ENCODE measurements at places on chromosomes 1 and 21.

DNA sequence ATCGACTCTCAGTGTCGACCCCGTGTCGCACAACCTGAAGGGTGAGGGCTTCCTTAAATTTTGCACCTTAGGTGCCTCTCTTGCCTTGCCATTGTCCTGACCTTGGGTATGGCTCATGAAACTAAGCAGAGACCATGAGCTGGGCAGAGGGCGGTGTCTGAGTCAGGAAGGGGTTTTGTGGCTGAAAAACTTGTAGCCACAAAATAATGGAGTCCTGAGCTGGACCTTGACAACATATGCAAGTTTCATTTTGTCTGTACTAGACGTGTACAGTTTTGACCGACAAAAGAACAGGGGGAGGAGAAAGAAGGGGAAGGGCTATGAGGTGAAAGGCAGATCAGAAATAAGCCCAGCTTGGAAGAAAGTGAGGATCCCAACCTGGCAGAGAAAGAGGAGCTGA is 8.3 kb upstream of the RUNX1 start:
- DNase-seq, result no peak

GRCh38 chr1:221664253-221664652 is 77.6 kb downstream of the DUSP10 start:
- no peak for DNase-seq

DNA sequence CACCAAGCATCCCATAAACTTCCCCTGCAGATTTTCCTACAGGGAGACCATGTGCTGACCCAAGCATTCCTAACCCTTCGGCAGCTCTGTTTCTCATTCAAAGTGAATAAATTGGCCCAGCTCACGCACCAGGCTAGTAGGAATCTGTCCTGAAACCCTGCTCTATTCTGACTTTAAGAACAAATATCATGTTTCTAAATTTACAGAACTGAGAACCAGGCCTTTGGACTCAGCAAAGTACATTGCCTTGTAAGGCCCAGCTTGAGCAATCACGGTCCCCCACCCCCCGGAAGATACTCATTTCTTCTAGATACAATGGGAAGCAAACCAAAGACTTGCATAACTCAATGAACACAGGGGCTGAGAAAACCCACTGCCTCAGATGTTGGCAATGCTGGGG is 160.1 kb upstream of the NFIA start:
- DNase-seq, result no peak

DNA sequence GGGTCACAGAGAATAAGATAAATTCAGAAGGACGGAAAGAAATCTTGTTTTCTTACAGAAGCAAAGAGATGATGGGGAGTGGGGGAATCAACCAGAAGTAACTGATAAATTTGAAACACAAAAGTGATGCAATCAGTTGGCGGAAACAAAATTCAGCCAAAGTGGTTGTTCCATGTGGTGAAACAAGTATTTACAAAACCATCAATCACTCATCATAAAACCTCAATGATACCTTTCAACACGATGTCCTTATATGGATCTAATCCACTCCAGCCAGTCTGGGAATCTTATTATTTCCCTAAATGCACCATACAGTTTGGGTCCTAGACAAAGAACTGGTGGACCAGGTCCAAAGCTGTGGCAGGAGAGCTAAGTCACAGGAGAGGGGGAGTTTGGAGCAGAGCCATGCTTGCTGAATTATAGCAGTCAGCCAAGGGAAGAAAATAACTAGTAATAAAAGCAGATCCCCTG is 303.8 kb upstream of the LRRC7 start:
- no peak for DNase-seq

GRCh38 chr1:116737855-116738321 is 16.3 kb upstream of the CD2 start:
- DNase-seq, result no peak

GRCh38 chr1:31182352-31182751 is 57.3 kb downstream of the NKAIN1 start:
- DNase-seq, result peak; percentile 94

DNA sequence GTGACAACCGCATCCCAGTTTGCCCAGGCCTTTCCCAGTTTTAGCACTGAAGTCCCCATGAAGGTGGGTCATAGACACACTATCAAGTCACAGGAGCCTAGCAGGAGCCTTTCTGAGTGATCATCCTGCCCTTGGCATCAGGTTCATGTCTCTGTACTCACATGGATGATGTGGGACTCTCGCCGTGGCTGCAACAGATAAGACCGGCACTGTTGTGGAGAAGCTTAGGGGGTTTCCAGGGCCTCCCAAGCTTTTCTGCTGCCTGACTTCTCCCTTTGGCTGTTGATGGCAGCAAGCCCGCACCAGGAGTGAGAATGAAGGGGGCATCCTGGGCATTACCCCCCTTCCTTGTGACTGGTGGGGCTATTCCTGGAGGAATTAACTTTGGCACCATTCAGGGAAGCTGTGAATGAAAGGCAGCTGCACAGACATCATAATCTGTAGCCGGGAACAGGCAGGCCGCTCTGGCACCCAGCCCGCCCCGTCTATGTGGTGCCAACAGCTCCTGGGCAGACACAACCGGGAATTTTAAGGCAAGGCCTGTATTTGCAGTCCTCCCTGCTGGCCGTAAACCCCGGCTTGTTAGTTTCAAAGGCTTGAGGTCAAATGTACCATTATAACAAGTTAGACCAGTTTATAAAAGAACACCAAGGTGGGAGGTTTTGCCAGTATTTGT is 148.6 kb downstream of the HUNK start:
- no peak for DNase-seq

DNA sequence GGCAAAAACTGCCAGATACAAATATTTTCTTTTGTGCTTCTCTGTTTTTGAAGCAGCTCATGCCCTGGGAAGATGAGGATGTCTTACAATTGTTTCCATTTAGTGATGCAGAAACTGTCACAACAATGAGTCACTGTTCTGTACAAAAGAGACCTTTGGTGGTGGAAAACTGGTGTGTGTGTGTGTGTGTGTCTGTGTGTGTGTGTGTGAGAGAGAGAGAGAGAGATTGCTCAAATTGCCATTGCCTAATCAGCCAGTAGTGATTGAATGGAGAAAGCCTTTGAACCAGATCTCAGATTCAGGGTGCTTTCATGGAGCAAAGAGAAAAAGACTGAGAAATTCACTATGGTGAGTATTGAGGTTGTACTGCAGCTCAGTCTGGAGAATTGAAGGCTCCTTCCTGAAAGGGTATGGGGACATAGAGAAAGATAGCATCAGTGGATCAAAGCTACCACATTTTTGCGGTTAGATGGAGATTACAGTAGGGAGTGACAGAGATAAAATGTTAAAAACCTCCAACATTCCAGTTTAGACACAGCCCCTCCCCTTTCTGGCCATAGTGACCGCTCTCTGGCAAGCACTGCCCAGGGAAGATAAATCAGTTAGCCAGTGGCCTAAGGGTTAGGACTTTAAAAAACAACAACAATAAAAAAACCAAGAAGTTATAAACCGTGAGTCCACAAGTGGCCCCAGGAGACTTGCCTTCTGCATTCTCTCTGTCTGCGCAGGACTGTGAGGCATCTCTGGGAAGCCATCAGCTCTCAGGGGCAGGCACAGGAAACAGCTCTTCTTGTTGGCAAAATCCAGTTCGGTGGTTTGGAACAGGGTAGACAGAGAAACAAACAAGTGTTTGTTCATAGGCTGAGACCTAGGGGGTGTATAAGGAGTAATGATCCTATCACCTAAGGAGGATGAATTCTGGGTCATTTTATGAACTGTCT is 406.5 kb downstream of the DUSP10 start:
- no peak for DNase-seq

DNA sequence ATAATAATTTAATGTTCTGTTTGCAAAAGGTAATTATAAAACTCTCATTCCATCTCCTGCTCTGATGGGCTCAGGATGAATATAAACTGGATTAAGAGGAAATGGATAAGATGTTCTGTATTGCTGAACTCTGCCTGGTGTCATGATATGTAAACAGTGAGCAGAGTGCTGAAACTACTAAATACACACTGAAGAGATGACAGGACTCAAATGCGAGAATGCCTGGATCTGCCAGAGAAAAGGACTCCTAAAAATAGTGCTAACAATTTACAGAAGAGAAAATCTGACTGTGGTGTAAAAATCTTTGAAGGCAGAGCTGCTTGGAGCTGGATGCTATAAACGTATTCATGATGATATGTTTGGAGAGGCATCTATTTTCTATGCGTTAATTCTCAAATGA is 303.2 kb downstream of the RWDD3 start:
- DNase-seq, result no peak

DNA sequence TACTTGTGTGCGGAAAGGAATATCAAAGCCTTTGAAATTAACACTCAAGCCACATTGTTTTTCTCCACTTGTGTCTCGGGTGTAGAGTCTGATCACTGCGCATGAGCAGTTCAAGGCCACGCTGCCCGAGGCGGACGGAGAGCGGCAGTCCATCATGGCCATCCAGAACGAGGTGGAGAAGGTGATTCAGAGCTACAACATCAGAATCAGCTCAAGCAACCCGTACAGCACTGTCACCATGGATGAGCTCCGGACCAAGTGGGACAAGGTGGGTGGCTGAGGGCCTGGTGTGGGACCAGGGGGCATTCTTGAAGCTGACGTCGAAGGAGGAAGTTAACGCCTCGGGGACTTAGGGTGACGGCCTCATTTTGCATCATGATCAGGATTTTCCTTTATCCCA is 43.7 kb upstream of the MTR start:
- no peak for DNase-seq

DNA sequence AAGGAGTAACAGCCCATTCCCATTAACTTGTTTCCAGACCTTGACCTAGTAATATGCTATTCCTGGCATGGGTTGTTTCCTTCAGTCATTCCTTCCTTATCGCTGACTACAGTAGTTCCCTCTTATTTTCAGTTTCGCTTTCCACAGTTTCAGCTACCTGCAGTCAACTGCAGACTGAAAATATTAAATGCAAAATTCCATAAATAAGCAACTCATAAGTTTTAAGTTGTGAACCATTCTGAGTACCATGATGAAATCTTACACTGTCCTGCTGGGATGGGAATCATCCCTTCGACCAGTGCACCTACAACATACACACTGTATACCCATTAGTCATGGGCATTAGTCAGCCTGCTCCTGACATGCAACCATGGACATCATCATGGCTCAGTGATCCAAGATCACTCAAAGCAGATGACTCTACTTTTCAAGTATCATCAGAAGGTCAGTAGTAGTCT is 66.7 kb downstream of the CCDC30 start:
- no peak for DNase-seq

GRCh38 chr1:189405419-189405818 is 1072.2 kb downstream of the BRINP3 start:
- DNase-seq, result peak; percentile 22

- DNase-seq, result no peak
These were observed 125.9 kb downstream of the RHOU start for GRCh38 chr1:228860911-228861831.

- no peak for DNase-seq
These were observed 71.2 kb downstream of the DPYD start for GRCh38 chr1:97849345-97850340.

GRCh38 chr1:194194724-194195123 is 1008.3 kb upstream of the B3GALT2 start:
- no peak for DNase-seq

- DNase-seq, result no peak
These were observed 29.4 kb upstream of the KCNQ4 start for GRCh38 chr1:40754201-40754600.

GRCh38 chr1:26585471-26585870 is 55.9 kb downstream of the RPS6KA1 start:
- no peak for DNase-seq

- DNase-seq, result no peak
These were observed 3.4 kb downstream of the FOXO6 start for GRCh38 chr1:41364442-41365319.

- DNase-seq, result no peak
These were observed 32.1 kb downstream of the MX1 start for GRCh38 chr21:41458121-41458520.

DNA sequence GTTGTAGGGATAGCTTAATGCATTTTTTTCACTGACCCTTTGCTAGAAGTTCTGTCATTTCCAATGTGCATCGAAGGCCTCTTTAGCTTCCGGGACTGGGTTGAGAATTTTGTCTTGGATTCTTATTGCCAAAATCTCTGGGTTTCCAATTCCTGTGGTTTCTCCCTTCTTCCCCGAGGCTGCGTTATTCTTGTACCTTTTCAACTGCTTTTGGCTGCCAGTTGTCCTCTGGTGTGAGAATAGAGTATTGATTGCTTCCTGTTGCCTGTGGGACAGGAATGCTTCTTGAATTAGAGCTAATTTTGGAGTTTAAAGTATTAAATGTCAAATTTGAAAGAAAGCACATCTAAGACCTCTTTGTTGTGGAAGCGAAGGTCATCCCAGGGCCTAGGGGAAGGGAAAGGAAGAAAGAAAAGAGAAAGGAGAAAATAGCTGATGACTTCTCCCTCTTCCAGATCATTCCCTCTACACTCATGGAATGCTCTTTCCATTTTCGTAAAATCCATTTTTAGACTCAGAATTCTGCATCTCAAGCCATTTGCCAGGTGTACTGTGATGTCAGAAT is 21.1 kb downstream of the HUNK start:
- no peak for DNase-seq

- DNase-seq, result peak; percentile 14
These were observed 233.0 kb downstream of the RWDD3 start for GRCh38 chr1:95467036-95467435.

GRCh38 chr1:25876693-25877077 is 1.2 kb upstream of the PAQR7 start:
- no peak for DNase-seq

GRCh38 chr1:183179033-183179432 is 7.0 kb upstream of the LAMC2 start:
- no peak for DNase-seq

GRCh38 chr1:179026813-179027669 is 1.3 kb downstream of the FAM20B start:
- DNase-seq, result peak; percentile 51

DNA sequence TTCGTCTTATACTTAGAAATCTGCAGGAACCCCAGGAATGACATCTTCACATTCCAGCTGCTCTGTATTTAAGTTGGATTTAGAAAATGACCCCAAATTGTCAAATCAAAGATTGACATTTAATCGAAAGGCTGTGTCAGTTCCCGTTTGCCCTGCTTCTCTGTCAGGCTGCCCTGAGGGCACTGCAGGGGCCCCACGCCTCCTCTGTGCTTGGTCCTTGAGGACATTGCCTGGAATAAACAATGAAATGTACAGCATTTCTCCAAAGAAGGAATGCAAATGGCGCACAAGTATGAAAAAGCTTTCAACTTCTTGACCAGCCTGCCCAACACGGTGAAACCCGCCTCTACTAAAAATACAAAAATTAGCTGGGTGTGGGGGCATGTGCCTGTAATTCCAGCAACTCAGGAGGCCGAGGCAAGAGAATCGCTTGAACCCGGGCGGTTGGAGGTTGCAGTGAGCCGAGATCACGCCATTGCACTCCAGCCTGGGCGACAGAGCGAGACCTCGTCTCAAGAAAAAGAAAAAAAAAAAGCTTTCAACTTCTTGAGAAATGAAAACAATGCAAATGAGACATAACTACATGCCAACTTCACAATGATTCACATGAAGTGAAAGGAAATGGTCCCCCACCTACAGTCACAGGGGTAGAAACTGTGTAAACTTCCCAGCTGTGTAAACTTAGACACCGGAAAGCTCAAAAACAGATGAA is 3.0 kb downstream of the TMPRSS3 start:
- DNase-seq, result no peak

GRCh38 chr21:41366522-41367151 is 4.8 kb downstream of the MX2 start:
- DNase-seq, result peak; percentile 19

- no peak for DNase-seq
These were observed 7.6 kb upstream of the VAV3 start for GRCh38 chr1:107972391-107973180.

GRCh38 chr1:113271039-113271438 is 119.3 kb upstream of the MAGI3 start:
- no peak for DNase-seq
